ENCODE measurements at places on chromosomes 6 and 20. TPM values are rescaled to one million over a fixed set of nuclear protein-coding genes. Genes with fewer than 3 reads are reported as not detected.

TRIM38 gene
- 1.9 TPM for total RNA-seq

MLN gene
- total RNA-seq, result not detected

MCHR2 gene
- total RNA-seq, result not detected

HDGFL1 gene
- not detected for total RNA-seq

SOX18 gene
- total RNA-seq, result 1.9 TPM

SIRPB1 gene
- 0.51 TPM for total RNA-seq

CD93 gene
- not detected for total RNA-seq

CNKSR3 gene
- total RNA-seq, result 5.0 TPM

TAAR8 gene
- not detected for total RNA-seq

SDHAF4 gene
- total RNA-seq, result 3.7 TPM

SPATS1 gene
- total RNA-seq, result not detected

Data from A549 treated with CORT108297 at 1 μM for 4 hours (cell line).